Lung microvascular endothelial cell (primary cell): ENCODE measurements at places on chromosomes 6 and 20.
A peak's percentile ranks its signal among the peaks of the same experiment; 100 is the strongest.

DNA sequence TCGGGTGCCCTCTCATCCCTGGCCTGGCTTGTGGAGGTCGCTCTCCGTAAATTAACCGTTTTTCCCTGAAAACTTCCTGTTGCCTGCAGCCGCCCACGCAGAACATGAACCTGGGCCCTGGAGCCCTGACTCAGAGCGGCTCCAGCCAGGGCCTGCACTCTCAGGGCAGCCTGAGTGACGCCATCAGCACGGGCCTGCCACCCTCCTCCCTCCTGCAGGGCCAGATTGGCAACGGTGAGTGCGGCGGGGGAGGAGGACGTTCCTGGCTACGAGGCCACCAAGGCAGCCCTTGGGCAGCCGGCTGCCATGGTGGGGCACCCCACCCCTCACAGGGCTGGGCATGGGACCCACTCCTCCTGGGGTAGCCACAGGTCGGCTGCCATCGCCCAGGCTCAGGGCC lies 17.8 kb downstream of the SS18L1 start:
- peak; percentile 44 for DNase-seq

DNA sequence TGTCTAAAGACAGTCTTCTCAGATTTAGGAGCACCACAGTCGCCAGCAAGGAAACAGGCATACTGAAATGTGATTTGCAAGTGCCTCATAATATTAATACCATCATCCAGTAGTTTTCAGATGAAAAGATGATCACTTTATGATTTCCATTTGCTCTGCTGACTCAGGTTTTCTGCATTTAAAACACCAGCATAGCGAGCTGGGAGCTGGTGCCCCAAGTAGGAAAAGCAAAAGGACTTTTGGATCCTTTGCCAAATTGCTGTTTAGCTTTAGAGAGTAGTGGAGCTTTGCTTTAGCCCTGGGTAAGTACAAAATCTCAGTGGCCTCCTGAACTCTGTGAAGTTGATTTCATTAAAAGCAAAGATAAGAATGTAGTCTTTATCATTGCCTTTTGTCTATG lies 78.5 kb downstream of the JAG1 start:
- DNase-seq, result no peak

- DNase-seq, result no peak
Observed at GRCh38 chr6:83199863-83200225, 6.7 kb downstream of the RWDD2A start.

GRCh38 chr6:29200767-29201662 lies 30.3 kb downstream of the OR2J2 start:
- no peak for DNase-seq

DNA sequence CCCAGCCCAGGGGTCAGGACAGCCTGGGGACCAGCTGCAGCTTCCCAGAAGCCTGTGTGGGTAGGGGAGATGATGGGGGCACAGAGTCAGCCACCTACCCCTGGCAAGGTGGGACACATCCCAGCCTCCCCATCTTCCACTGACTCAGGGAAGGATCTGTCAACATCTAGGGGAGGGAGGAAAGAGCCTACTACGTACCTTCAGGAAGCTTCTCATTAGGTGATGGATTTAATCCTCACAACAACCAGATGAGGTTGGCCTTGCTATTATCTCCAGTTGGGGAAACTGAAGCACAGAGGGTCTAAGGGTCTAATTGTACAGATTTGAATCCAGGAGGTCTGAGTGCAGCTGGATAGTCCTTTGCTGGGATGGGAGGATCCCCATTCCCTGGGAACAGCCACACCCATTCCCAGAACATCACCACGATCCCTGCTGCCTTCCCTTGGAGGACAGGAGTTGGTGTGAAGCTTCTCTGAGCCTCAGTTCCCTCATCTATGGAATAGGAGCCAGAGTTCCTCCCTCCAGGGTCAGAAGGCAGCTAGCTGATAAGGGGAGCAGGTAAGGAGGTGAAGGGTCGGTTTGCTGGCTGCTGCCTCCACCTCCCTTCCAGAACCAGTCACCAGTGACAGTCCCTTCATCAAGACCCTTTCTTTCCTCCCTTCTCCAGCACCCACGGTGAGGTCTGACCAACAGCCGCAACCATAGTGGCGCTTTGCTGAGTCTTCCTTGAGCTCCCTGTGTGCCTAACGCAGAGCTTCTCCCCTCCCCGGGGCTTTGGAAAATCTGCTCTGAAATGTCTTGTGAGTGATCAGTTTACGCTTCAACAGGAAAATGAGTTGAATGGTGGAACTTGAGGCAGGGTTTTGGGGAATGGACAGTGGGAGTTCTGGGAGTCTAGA lies 56.8 kb downstream of the CEBPB start:
- DNase-seq, result no peak

DNA sequence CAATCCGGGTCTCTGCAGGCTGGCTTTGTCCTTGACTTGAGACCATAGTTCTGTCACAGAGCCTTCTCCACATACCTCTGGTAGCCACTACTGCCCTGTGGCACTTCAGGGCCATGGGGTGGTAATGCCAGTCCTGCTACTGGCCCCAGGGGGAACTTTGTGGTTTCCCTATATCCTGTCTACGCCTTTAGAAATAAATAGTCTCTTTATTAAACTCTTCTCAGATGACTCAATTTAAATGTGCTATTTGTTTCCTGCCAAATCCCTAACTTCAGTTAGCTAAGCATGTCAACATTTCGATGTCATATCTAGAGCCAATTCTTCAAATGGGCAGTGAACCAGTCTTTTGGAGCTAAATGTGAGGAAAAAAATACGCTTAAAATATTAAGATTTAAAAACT lies 60.1 kb downstream of the SEL1L2 start:
- DNase-seq, result no peak
